ENCODE measurements at places on chromosomes 7 and 10.

DNA sequence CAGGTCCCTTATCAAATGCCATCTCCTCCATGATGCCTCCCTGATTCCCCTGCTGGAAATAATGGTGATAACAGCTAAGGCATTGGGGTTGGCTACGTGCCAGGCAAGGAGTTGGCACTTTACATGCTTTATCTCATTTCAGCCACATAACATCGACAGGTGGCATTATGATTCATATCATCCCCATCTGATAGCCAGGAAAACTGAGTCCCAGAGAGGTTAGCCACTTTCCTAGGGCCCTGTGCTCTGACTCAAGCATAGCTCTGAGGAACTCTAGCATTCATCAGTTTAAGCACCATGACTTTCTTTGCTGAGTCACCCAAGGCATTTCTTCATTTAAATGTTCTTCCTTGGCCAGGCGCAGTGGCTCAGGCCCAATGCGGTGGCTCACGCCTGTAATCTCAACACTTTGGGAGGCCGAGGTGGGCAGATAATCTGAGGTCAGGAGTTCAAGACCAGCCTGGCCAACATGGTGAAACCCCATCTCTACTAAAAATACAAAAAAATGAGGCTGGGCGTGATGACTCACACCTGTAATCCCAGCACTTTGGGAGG lies 6.6 kb downstream of the LEP start:
- DNase-seq: no peak

DNA sequence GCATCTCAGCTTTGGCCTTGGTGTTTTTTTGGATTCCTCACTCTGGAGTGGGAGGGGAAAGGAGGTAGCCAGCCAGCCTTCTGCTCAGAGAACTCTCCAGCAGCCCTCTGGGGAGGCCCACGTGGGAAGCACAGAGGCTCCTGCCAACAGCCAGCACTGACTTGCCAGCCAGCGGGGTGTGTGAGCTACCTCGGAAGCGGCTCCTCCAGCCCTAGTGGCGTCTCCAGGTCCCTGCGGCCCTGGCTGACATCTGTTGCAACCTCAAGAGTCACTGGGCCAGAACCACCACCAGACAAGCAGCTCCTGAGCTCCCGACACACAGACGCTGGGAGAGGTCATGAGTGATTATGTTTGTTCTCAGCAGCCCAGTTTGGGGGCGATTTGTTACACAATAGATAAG lies 180.2 kb upstream of the FZD8 start:
- DNase-seq: no peak

DNA sequence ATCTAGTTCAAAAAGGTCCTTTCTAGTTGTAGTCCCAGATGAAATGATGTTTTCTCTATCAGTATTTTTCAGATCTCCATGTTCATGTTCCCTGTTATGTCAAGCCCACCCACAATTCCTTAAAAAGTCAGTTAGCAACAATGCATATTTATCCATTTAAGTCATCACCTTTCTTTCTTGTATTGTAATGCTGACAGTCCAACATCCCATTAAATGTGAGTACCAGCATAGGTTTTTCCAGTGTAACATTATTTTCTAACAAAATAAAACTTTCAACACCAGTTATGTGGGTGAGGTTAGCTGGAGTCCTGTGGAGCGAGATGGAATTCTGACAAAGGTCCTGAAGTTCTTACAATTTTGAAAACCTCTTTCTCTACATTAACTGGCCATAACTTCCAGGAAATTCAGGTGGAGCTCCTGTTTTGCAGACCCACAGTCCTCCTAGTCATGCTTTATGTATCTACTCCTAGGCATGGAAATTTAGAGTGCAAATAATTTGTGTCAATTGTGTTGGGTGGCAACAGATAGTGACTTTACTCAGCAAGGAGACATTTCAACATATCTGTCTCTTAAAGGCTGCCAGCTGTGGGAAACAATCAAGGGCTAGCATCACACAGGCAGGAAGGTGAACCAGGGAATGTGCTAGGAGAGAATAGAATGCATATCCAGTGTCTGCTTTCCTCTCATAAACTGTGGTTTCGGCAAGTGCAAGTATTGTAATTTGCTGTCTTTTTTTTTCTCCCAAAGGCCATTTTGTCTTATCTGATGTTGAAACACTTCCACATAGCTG lies 162.6 kb downstream of the MTERF1 start:
- DNase-seq: no peak

- no peak for DNase-seq
These were observed at the start of gene SP8 for GRCh38 chr7:20786779-20787659. SP8 (minus strand) TSS chr7:20786886; CDS start chr7:20786798, 88 bp downstream.

DNA sequence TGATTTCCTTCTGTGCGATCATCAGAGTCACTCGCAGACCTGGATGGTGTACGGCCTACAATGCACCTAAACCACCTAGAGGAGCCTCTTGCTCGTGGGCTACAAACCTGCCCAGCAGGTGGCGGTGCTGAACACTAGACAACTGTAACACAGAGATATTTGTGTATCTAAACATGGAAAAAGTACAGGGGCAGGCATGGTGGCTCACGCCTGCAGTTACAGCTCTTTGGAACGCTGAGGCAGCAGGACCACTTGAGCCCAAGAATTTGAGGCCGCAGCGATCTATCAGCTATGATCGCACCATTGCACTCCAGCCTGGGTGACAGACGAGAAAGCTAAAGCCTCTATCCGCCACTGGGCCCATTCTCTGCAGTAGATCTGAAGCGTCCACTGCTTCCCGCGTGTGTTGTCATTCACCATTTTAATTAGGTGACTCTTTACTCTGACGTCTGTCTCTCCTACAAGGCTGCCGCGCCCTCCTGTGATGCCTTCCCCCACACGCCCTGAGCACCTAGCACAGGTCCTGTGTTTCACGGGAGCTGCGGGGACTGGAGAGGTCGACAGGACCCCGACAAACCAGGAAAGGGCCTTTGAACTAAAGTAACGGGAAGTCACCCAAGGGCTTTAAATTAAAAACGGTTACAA lies 774 bp downstream of the TUBGCP2 start:
- peak; percentile 88 for DNase-seq

DNA sequence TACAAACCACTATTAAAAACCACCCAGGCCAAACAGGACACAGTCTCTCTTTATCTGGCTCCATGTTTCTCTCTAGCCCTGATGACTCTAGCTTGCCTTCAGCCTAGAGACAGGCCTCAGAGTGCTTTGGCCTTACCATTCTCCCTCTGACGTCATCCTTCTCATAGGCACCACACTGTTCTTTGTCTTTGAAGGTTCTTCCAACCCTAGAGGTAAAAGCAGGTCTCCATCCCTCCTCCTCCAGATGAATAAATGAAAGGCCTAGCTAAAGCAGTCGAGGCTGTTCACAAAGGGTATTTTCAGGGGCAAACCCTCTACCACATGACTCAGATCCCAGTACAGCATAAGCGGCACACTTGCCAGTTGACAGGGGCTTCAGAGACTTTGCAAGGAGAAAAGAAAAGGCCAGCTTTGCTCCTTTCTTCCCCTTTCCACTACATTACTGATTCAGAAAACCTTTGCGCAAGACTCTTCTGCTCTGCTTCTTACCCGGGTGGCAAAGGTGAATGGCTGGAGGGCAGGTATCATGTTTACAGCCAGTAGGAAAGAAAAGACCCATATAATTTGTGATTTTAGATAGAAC lies 14.8 kb downstream of the NFE2L3 start:
- DNase-seq: peak; percentile 39

GRCh38 chr10:124717911-124718741 lies 26.1 kb downstream of the FAM53B start:
- DNase-seq: peak; percentile 70

GRCh38 chr7:94250124-94250523 lies 144.6 kb upstream of the COL1A2 start:
- DNase-seq: no peak

Data from activated CD4-positive, alpha-beta T cell treated with anti-CD3 and anti-CD28 coated beads, Interleukin-2, amount 50 U/mL, for 48 hours (primary cell).